Adipocyte (in vitro differentiated cells): ENCODE measurements at places on chromosomes 3 and 15.

DNA sequence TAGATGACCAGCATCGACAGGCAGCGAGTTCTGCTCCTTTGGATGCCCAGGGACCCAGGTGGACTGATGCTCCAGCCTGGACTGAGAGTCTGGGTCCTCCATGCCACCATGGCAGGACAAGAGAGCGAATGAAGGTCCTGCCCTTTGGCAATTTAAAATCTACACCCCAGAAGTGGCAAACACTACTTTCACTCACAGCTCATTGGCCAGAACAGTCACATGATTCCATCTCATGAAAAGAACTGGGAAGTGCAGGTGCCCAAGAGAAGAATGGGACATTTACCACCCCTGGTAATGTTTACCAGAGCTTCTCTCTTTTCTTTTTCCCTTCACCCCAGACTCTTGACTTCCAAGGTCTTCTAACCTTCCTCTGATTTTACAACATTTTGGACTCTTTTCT lies 87.8 kb upstream of the SLCO3A1 start:
- DNase-seq = no peak

DNA sequence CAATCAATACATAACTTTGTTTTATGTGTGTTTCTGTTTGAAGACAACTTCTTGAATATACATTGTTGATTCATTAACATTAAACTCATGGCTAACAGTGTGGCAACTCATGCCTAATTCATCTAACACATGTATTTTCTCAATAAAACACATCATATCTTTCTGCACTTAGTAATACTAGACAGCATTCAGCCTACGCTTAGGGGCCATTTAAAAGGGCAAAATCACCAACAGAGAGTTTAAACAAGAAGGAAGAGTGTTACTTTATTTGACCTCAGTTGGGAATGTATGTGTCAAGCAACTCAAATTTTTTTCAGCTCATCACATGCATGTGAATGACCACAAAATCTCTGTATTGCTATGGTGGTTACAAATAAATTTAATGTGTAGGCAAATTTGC lies 128.8 kb upstream of the AADACL2 start:
- peak; percentile 12 for DNase-seq

GRCh38 chr3:161349529-161350312 lies 21.6 kb downstream of the SPTSSB start:
- peak; percentile 88 for DNase-seq

DNA sequence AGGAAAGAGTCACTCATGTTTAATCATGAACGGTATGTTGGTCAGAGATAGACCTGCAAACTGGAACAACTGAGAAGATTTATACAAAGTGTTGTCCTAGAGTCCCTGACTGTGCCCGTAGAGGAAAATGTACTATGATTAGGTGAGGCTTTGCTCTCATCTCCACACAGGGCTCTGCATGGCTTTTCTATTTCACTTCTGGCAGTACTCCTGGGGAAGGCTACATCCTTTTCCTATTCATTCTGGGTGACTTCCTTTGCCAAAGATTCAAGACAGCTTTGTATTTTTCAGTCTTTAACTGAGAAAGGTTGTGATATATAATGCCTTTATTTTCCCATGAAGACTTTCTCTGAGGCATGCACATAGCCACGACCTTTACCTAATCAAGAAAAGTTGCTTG lies 414.7 kb downstream of the ZBTB20 start:
- no peak for DNase-seq

DNA sequence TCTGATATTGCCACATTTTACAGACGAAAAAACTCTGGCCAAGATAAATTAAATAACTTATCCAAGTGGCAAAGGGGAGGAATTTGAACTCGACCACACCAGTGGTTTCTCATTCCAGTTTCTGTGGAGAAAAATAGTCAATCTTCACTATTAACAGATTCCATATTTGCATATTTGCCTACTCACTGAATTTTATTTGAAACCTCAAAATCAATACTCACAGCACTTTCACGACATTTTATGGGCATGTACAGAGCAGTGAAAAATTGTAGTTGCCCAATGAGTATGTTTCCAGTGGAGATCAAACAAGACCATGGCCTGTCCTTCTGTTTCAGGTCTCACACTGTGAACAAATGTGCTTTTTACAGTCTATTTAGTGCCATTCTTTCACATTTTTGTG lies 374.3 kb downstream of the MAGI1 start:
- DNase-seq = no peak

DNA sequence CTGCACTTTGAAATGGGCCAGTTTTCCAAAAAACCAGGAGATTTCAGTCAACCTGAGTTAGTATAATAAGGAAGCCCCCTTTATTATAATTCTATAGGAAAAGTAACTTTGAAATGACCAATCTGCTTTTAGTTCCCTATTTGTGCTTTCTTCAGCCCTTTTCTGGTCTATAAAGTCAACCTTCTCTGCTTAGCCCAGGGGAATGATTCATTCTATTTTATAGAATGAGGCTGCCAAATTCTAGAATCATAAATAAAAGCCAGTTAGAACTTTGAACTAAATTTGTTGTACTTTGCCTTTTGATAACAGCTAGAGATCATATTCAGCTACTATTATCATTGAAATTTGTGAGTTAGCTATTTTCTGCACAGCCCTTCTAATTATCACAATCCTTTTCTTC lies 24.7 kb downstream of the CIP2A start:
- peak; percentile 15 for DNase-seq

DNA sequence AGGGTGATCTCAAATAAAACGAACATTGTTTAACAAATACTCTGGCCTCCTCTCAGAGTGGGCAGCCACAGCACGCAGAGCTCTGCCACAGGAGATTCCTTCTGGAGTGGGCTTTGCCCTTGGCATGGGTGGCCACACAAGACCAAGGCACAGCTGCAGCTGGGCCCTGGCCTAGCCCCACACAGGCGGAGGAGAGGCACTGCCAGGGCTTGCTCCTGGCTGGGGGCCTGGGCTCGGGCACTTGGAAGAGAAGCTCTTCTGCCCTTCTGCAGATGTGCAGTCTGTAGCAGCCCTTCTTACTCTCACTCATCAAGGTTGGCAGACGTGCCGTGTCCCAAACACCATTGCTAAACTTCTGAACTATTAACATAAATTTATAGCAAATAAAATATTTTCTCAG lies 67.2 kb downstream of the CRTC3 start:
- DNase-seq = no peak

- DNase-seq = no peak
Observed at GRCh38 chr3:152232679-152233078, 36.0 kb upstream of the MBNL1 start.

GRCh38 chr3:115980709-115981108 lies 357.4 kb downstream of the GAP43 start:
- no peak for DNase-seq

- peak; percentile 31 for DNase-seq
Observed at GRCh38 chr3:143337387-143337786, 217.8 kb downstream of the CHST2 start.

GRCh38 chr3:66014651-66015050 lies 24.1 kb downstream of the MAGI1 start:
- peak; percentile 50 for DNase-seq

DNA sequence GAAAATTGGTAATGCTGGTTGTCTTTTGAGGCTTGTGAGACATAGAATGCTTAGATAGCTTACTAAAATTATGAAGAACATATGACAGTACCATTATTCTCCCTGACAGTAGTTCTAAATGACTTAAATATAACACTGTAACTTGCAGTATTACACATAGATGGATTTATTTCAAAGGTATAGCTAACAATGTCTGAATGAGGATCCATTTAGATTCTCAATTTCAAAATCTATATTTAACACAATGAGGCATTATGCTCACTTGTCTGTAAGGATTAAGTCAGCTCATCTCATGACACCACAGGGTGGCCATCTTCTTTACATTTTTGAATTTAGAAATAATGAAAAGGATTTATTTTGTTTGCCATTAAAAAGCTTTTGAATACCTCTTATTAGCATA lies 108.4 kb downstream of the CCNL1 start:
- DNase-seq = no peak

GRCh38 chr3:188309437-188310269 lies 155.7 kb downstream of the LPP start:
- DNase-seq = no peak

- peak; percentile 11 for DNase-seq
Observed at GRCh38 chr3:184066211-184066610, 13.4 kb downstream of the HTR3C start.

GRCh38 chr3:12351145-12351544 lies 62.3 kb downstream of the PPARG start:
- DNase-seq = peak; percentile 40

GRCh38 chr3:178634975-178635374 lies 98.7 kb downstream of the KCNMB2 start:
- no peak for DNase-seq

DNA sequence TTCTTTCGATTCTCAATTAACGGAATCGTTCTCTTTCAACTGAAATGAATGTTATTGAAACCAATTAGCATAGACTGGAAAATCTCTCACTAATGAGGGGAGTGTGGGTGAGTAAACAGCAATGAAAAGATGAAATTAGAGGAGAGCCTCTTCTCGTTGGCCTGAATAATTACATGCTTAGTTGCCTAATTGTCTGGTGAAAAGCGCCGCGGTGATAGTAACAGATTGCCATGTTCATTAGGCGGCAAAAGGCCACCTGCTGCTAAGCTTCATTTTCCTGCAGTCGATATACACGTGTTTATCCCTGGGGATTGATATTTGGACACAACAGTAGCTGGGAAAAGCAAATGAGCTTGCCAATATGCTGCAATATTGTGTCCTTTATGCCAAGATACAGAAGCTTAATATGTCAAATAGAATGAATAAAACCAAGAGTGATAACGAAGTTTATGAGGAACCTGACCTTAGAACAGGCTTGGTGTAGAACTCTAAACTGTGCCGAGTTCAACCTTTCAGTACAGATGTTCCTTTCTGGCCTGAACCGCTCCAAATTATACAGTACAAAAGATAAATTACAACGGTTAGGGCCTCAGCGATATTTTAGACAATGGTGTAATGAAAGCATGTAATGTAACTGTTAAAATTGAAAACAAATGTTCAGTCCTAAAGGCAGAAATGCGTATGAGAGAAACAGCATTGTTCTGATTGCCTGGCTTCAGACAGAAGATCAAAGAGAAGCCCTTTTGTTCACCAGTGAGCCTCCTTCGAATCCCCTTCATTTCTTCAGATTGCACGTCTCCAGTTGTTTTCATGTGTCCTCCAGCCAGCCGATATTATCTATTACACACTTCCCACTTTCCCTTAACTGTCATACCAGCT lies 185.2 kb downstream of the SHOX2 start:
- peak; percentile 49 for DNase-seq

DNA sequence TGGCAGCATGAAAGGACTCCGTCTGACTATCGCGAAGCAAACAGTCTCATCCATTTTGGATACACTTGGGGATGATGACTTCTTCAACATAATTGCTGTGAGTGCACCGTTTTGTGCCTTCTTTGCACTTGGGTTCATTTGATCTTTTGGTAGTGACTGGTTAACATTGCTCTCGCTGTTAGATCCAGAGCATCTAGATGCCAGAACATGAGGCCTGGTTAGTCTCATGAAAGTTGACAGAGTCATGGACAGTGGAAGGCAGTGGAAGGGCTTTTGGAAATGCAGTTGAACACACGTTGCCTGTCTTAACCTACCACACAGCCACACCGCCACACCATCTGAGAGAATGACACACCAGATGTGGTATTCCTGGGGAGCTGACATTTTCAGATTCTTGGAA lies 357.9 kb downstream of the LRTM1 start:
- DNase-seq = no peak

DNA sequence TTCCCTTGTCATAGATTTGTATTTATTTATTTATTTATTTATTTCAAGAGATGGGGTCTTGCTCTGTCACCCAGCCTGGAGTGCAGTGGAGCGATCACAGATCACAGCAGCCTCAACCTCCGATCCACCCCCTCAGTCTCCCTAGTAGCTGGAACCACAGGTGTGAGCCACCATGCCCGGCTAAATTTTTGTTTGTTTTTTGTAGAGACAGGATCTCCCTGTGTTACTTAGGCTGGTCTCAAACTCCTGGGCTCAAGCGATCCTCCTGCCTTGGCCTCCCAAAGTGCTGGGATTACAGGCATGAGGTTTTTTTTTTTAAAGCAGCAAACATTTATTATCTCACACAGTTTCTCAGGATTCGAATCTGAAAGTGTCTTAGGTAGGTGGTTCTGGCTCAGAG lies 2.5 kb downstream of the TTBK2 start:
- no peak for DNase-seq

- peak; percentile 51 for DNase-seq
Observed at GRCh38 chr3:173743111-173743510, 345.6 kb downstream of the NLGN1 start.

GRCh38 chr15:91264651-91265351 lies 164.7 kb downstream of the SV2B start:
- DNase-seq = no peak

DNA sequence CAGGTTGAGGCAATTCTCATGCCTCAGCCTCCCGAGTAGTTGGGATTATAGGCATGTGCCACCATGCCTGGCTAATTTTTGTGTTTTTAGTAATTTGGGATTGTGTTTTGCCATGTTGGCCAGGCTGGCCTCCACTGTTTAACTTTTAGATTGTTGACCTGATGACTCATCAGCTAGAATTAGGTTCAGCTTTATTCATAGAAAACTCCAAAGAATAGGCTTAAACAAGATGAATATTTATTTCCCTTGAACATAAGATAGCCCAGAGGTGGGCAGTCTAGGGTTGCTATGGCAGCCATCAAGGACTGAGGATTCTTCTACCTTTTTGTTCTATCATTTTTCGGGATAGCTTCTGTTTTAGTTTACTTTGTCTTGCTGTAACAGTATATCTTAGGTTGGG lies 99.6 kb upstream of the SELENOK start:
- peak; percentile 2 for DNase-seq

GRCh38 chr3:191968299-191968698 lies 507.3 kb downstream of the PYDC2 start:
- DNase-seq = no peak

GRCh38 chr3:13088028-13089006 lies 15.1 kb upstream of the IQSEC1 start:
- no peak for DNase-seq

GRCh38 chr15:96358001-96358801 lies 27.7 kb downstream of the NR2F2 start:
- DNase-seq = no peak

- no peak for DNase-seq
Observed at GRCh38 chr3:72380711-72381493, 467.3 kb downstream of the SHQ1 start.

DNA sequence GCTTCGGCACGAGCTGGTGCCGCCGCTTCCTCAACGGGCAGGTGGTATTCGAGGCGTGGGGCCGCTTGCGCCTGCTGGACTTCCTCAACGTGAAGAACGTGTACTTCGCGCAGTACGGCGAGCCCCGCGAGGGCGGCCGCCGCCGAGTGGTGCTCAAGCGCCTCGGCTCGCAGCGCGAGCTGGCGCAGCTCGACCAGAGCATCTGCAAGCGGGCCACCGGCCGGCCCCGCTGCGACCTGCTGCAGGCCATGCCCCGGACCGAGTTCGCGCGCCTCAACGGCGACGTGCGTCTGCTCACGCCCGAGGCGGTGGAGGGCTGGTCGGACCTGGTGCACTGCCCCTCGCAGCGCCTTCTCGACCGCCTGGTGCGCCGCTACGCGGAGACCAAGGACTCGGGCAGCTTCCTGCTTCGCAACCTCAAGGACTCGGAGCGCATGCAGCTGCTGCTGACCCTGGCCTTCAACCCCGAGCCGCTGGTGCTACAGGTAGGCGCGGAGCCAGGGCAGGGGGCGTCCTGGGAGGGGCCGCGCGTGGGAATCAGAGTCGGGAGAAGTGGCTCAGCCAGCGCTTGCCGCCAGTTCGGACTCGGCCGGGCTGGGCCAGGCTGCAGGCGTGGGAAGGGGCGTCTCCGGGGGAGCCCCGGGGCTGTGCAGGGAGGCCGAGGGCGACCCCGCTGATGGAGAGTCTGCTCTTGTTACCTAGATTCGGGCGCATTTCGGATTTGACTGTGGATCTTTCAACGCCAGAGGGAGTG lies 1.1 kb downstream of the DIPK2A start:
- peak; percentile 93 for DNase-seq

- DNase-seq = no peak
Observed at GRCh38 chr15:76376029-76376428, 39.5 kb downstream of the ISL2 start.
